ENCODE measurements at places on chromosomes 13 and 19.

DNA sequence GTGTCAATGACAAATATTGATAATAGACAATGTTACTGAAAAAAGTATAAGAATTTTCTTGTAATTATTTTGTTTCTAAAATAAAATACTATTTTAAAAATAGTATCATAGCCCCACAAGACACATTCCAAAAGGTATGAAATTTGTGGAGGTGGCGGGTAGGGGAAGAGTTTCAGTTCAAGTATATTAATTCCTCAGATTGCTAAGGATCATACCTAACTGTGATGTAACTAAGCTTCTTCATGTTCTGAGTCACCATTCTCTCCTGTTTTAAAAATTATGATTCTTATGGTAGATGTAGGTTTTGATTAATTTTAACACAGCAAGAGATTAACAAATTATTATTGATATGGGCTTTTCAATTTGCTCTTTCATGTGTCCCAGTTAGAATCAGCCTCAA lies 61.3 kb downstream of the MYO16 start:
- no peak for DNase-seq

DNA sequence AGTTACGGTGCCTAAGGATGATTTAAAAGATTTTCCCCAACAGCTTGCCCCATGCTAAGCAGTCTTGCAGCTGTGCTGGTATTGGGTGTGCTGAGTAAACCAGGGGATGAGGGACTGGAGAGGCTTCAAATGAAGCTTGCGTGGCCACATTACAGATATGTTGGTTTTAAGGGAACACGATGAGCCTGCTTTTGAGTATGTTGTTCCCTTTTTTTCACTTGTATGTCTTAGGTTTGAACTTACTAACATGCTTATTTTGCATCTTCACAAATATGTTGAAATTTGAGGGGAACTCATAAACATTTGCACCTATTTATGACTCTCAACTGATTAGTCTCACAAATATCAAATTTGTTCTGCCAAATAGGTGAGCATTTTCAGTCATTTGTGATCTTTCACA lies 2.0 kb upstream of the IL17D start:
- DNase-seq = no peak

GRCh38 chr19:48608798-48609263 lies 2.3 kb downstream of the SPACA4 start:
- DNase-seq = no peak

DNA sequence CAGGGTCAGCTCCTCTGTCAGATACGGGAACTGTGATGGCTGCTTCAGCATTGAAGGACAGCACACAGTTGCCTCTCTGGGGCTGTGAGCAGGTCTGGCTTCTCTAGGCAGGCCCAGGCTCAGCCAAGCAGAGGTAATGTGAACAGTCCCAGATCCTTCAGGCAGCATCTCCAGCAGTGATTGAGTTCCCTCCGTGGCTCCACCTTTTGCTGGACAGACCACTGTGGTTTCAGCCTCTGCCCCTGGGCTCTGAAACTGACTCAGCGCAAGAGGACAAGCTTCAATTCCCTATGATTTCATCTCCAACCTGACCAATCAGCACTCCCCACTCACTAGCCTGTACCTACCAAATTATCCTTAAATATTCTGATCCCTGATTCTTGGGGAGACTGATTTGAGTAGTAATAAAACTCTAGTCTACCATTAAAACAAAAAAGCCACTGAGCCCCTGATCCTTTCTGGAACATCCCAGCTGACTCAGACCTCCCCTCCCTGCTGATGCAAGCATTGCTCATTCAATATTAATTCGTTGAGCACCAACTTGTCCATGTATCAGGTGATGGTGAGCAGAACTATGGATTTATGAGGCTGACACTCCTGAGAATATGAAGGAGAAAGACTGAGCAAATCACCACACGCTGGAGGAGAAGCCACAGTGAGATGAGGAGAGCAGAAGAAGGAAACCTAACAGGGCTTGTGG lies 16.7 kb downstream of the GSX1 start:
- no peak for DNase-seq

DNA sequence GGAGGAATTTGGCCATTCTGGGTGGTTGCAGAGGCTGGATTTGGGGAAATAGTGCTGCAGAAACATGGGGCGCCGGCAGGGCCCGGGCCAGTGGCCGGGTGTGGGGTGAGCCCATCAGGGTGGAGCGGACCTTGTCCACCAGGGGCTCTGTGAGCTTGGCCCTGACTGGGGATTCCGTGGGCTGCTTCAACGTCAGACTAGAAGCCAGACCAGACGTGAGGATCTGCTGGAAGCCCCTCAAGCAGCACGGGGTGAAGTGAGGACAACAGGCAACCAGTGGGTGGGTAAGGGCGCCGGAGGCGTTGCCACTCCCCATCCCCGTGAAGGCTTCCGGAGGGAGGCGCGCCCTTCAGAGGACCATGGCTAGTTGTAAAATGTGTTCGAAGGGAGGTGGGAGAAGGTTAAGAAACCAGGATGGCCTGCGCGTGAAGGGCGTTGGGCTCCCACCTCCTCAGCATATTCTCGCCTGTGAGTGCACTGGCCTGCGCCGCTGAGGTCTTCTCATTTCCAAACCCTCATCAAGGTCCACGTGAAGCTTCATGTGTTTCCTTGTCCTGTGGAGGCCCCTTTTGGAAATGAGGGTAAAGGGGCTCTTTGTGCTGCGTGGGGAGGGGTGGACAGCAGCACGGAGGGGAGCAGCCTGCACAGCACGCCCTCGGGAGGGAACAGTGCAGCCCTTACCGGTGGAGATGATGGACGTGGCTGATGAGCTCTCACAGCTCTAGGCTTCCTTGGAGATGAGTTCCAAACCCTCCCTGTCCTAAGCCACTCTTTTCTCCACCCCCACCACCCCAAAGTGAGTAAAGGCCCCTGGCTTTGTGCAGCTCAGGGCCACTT lies 8.3 kb downstream of the TEX29 start:
- DNase-seq = no peak

DNA sequence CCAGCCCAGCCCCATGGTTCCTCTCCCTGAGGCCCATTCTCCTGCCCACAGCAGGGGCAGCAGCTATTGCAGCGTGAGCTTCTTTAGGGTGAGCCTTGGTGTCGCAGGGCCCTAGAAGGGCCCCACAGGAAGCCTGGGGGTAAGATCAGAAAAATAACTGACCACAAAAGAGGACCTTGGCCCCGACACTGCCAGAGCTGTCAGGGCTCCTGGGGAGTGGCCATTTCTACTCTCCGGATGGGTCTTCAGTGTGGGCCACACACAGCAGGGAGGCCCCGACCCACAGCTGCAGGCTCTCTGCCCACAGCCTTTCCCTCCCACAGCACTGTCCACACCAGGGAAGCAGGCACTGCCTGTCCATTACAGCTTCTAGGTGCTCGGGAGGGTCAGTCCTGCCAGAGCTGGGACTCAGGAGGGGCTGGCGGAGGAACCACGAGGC lies 3.5 kb upstream of the SIGLEC8 start:
- no peak for DNase-seq

GRCh38 chr19:6091771-6092291 lies 18.5 kb downstream of the RFX2 start:
- no peak for DNase-seq

- no peak for DNase-seq
Measured at GRCh38 chr19:55146705-55147273, 2.2 kb downstream of the TNNT1 start.

Measured in activated CD8-positive, alpha-beta memory T cell treated with anti-CD3 and anti-CD28 coated beads for 48 hours (primary cell).